Activated CD4-positive, alpha-beta T cell treated with anti-CD3 and anti-CD28 coated beads, Interleukin-2, amount 50 U/mL, for 16 hours (primary cell): ENCODE measurements at places on chromosomes 2 and 18.

GRCh38 chr2:170817093-170818035 lies 677 bp downstream of the GAD1 start:
- DNase-seq, result no peak

- no peak for DNase-seq
These were observed 4.1 kb downstream of the HS6ST1 start for GRCh38 chr2:128314348-128315121.

- DNase-seq, result no peak
These were observed 393.8 kb upstream of the LYPD1 start for GRCh38 chr2:133063775-133064174.

GRCh38 chr2:231191896-231192872 lies 6.2 kb upstream of the ARMC9 start:
- no peak for DNase-seq

DNA sequence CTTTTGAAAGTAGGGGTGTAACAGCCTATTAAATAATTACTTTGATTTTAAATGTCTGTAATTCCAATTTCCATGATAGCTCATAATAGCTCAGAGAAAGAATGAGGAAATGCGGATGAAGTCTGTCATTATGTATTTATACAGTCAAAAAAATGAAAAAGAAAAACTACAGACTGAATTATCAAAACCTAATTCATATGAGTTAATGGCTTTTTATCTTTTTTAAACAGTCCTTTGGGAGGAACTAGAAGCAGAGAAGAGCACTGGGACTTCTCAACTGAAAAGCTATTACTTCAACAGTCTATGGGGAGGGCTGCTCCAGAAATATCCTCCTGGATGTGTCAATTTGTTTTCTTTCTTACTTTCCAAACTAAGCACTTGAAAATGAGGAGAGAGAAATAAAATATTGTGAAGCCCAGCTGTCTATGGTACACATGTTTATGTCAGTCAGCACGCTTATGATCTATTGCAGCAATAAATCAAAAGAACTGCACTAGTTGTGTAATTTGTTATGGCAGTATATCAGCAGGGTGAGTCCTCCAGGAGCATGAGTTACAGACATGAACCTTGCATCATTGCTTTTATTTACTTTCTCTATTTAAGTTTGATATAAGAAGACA lies 1550.2 kb downstream of the LRP1B start:
- DNase-seq, result no peak
